Neural crest cell (in vitro differentiated cells): ENCODE measurements at places on chromosomes 11 and 22.

- no peak for DNase-seq
Measured at GRCh38 chr11:80297858-80298632, 857.2 kb upstream of the TENM4 start.

DNA sequence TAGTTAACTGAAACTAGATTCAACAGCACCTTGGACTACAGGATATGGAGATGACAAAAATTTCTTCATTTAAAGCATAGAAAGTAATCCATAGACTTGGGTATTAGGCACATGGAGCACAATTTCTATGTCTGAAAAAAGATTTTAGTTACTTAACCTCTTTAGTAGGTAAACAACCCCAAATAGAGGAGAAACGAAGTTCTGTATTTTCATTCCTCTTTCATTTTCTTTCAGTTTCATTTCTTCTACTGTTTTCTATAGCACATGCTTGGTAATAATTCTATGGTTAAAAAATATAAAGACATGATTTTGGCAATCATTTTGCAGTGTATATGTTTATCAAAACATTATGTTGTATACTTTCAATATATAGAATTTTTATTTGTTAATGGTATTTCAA is 99.5 kb downstream of the CASP12 start:
- no peak for DNase-seq

DNA sequence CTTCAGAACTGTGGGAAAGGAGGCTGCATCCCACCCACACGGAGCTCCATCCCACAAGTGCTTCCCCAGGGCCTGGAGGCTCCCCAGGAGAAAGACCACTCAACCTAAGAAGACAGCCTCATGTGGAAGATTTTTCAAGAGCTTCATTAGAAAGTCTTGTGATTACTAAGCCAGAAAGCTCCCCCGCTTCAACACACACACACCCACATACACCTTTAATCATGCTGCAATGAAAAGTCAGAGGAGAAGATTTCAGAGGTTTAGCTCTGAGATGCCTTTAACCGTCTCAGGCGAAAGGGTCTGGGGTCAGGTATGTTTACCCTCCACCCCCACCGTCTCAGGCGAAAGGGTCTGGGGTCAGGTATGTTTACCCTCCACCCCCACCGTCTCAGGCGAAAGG is 634.5 kb upstream of the B3GAT1 start:
- no peak for DNase-seq

DNA sequence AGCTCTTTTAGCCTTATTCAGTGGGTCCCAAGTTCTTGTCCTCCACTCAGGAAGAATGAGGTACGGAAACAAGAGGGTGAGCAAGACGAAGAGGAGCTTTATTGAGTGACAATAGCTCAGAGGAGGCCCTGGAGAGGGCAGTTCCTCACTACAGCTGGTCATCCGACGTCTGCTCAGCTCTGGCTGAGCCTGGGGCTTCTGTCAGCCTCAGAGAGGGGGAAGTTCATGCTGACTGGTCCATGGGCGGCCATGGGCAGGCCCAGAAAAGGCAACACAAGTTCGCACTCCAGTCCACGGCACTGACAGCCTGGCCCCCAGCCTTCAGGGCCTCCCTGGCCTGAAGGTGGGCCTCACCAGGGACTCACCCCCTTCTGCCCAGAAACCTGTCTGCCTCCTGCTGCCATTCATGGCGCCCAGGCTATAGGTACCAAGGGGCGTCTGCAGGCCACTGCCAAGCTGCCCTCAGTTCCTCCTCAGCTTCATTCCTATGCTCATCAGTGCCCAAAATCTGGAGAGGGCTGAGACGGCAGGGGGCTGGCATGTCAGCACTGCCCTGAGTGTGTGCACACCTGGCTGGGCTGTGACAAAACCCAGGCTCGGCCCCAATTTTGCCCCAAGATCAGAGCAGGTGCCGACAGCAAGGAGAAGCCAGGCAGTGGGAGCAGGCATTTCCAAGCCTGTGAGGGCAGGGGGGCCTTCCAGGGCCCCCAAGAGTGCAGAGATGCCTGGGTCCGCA is 21.7 kb upstream of the KIAA0930 start:
- no peak for DNase-seq

GRCh38 chr11:2772544-2773031 is 72.8 kb upstream of the KCNQ1OT1 start:
- no peak for DNase-seq

DNA sequence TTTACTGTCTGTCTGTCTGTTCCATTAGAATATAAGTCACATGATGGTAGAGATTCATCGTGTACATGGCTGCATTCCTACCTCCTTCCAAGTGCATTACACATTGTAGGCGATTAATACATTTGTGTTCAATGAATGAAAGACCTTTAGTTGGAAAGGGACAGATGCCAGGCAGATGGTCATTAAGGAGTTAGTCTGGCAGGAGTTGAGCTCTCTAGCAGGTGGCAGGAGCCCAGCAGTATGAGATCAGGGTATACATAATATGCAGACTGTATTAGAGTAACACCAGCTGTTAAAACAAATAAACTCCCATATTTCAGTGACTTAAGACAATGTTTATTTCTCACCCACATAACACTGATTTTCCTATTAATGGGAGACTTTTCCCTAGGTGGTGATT is 147.7 kb upstream of the LARGE1 start:
- no peak for DNase-seq

DNA sequence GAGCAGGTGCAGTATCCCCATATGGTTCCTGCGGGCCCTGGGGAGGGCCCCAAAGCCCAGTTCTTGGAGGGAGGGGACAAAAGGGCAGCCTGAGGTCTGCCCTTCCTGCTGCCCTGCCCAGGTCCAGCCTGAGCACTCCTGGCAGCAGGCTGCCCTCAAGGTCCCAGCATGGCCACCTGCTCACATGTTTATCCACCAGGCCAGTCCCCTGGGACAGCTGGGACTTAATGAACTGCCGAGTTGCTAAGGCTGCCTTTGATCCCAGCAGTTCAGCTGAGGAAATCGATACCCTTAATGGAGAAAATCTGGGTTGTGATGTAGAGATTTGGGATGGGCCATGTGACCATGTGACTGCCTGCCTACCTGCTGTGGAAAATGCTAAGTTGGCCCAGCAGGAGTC is 146.2 kb downstream of the TRIM29 start:
- no peak for DNase-seq

- no peak for DNase-seq
Measured at GRCh38 chr11:33530815-33531214, 169.8 kb downstream of the C11orf91 start.

GRCh38 chr11:1392111-1392510 is 2.4 kb downstream of the BRSK2 start:
- no peak for DNase-seq
